Fibroblast of skin of left quadriceps (primary cell): ENCODE measurements at places on chromosomes 11 and 22.

- DNase-seq = no peak
Observed at GRCh38 chr11:50178737-50179136, 146.1 kb downstream of the OR4C45 start.

GRCh38 chr11:122131126-122131525 is 15.1 kb upstream of the BLID start:
- no peak for DNase-seq

- DNase-seq = no peak
Observed at GRCh38 chr11:95418916-95419315, 187.9 kb upstream of the SESN3 start.

DNA sequence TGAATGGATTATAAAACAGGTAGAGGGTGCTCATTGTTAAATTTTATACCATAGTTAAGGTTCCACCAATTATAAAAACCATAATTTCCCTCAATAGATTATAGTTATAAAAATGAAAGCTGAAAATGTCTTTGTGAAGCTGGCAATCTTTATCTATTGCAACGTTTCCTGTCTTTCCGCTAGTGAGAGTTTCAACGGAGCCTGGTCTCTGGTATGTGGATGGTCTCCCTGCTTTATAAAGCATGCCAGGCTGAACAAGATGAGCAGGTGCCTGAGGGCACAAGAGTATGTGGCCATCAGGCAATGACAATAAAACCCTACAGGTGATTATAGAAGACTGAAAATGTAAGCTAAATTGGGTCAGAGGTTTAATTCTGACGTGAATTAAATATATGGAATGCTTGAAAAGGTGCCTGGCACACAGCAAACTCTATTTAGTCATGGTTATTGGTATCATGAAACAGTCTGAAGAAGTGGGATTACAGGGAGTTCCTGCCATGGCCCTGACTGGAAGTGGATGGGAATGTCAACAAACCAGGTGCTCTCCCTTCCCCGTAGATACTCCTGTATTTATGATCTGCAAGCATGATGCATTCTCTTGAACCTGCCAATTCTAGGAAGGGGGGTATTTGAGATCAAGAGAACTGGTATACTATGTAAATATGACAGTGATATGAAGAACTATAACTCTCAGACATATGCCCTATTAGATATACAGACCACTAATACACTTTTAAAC is 115.7 kb downstream of the ENTHD1 start:
- no peak for DNase-seq

DNA sequence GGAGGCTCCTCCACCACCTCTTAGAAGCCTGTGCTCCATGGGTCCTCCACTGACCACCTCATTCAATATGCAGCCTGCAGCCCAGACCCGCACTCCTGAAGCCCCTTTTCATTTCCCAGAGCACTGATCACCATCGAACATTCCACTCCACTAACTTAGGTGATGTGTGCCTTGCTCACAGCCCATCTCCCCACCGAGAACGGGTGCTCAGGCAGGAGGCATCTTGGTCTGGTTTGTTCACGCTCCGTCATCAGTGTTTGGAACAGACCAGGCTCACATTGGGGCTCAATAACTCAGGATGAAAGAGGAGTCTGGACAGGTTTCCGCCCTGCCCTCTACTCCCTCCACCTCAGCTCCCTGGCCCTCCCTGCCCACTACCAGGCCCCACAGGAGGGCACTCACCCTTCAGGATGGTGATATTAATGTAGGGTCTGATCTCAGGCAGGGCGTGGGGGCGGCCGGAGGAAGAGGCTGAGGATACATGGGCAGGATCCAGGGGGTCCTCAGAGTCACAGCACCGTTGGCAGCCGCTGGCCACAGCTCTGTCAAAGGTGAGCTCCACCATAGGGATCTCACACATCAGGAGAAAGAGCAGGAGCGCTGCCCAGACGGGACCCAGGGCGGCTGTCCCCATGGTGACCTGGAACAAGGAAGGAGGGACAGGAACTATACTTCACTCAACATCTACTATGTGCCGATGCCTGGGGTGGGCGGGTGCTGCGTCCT is 3.1 kb downstream of the C1QTNF6 start:
- no peak for DNase-seq

- DNase-seq = no peak
Observed at GRCh38 chr11:69745201-69745600, 29.9 kb downstream of the FGF4 start.

DNA sequence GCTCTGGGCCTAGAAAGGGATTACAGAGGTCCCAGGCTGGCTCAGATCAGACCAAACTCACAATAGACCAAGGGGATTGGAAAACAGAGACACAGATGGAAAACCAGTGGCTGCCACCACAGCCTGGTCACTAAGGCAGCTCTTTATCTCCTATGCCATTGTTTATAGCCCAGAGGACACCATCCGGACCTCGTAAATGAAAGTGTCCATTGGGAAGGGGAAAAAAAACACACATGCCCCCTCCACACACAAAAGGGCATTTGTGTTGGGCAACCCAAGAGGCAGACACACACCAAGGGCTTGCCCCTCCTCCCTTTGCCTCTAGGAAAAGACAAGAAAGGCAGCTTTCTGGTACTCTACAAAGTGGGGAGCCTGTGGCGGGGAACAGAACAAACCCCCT is 85.9 kb downstream of the GAB2 start:
- no peak for DNase-seq

GRCh38 chr22:31619611-31620300 is 42.3 kb downstream of the PISD start:
- no peak for DNase-seq

DNA sequence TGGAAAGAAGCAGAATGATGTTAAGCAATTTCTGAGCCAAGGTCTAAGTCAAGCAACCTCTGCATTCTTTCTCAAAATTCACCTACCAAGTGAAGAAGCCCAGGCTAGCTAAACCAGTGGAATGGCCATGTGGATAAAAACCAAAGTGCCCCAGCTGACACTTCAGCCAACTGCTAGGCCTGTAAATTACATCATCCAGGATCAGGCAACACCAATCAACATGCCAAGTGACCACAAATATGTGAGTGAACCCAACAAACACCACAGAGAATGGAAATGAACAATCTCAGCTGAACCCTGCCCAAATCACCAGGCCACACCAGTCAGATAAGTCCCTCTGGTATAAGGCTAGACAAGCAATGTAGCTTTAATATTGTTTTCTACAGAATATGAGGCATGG is 25.1 kb upstream of the FJX1 start:
- DNase-seq = peak; percentile 75

GRCh38 chr11:101617735-101618332 is 34.0 kb upstream of the TRPC6 start:
- peak; percentile 5 for DNase-seq

DNA sequence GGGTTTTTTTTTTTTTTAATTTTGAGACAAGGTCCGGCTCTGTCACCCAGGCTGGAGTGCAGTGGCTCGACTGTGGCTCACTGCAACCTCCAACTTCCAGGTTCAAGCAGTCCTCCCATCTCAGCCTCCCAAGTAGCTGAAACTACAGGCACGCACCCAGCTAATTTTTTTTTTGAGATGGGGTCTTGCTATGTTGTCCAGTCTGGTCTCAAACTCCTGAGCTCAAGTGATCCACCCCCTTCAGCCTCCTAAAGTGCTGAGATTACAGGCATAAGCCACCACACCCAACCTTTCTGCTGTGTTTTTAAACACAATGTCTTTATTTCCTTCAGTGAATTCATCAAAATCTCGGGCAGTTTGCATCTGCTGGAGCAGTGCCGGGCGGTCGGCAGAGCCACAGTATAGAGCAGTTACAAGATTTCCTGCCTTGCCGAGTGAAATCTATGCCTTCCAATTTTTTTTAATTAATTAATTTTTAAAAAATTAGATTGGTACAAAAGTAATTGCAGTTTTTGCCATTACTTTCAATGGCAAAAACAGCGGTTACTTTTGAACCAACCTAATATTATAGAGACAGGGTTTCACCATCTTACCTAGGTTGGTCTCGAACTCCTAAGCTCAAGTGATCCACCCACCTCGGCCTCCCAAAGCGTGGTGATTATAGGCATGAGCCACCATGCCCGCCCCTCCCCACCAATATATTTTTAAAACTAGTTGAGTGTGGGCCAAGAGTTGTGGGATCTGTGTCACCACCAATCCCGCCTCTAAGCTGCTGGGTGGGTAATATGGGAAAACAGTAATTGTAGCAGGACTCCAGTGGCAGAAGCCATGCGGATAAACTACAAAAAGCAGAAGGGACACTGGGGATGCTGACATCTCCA is 2.7 kb upstream of the ACY3 start:
- DNase-seq = no peak

DNA sequence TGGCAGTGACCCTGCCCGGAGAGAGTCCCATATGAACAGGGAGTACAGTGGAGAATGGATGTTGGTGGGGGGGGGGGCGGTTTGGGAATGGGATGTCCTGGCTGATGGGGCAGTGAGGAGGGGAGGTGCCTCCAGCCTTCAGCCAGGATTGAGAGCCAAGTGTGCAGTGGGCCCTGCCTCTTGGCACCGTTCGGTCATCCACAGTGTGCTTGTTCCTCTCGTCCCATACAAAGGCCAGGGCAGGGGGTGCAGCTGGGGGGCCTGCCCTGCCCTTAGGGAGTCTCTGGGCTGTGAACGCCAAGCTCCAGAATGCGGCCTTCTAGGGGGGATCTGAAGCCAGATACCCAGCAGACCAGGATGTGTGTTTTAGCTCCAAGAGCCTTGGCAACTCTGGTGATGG is 34.0 kb downstream of the KCNC1 start:
- DNase-seq = no peak

- DNase-seq = no peak
Observed at GRCh38 chr11:129705933-129706332, 109.7 kb upstream of the TMEM45B start.

DNA sequence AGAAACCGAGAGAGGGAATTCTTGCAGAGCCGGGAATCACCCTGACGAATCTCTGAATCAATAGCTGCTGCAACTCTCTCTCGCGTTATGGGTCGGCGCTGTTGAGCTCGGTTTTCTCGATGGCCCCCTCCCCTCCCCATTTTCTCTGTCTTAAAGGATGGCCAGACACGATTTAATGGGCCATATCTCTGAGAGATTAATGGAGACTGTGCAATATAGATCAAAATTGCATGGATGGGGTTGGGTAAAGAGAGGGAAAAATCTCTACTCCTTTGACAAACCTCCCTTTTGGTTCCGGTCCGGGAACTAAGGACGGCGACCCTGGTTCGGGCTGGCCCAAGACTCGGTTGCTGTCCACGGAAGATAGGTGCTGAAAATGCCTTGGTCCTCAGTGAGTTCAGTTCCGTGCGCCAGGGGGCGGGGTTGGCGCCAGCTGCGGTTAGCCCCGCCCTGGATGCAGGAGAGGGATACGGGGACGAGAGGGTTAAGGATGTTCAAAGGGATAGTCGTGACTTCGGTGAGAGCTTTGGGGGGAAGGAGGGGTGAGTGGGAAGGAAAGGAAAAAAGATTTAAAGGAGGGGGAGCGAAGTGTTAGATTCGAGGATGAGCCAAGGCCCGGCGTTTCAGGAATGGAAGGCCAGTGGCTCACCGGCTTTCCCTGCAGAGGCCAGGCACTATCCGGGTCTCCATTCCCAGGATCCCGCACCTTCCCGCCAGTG is 103.6 kb upstream of the HSD17B12 start:
- DNase-seq = no peak

- no peak for DNase-seq
Observed at GRCh38 chr11:132549561-132549960, 982.7 kb downstream of the OPCML start.

DNA sequence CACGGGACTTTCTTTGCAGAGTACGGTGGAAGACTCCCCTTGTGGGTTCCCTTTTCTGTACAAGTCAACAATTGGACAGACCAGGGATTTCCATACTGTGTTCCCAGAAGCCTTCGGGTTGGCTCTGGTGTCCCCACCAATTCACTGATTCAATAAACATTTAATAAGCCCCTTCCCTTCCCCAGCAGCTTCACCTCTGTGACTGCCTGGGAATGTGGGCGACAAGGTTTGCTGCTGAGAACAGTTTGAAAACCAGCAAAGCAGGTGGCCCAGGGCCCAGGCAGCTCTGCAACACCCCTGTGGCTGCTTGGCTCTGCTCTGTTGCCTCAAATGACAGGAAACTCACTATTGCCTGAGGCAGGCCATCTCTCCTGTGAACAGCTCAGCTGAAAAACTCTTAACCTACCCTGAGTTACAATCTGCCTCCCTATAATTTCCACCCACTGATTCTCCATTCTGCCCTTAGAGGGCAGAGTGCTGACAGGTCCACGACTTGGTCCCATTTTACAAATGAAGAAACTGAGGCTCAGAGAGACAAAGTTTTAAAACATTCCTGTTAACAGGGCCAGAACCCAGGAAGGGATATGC is 10.4 kb downstream of the ADORA2A start:
- DNase-seq = no peak

DNA sequence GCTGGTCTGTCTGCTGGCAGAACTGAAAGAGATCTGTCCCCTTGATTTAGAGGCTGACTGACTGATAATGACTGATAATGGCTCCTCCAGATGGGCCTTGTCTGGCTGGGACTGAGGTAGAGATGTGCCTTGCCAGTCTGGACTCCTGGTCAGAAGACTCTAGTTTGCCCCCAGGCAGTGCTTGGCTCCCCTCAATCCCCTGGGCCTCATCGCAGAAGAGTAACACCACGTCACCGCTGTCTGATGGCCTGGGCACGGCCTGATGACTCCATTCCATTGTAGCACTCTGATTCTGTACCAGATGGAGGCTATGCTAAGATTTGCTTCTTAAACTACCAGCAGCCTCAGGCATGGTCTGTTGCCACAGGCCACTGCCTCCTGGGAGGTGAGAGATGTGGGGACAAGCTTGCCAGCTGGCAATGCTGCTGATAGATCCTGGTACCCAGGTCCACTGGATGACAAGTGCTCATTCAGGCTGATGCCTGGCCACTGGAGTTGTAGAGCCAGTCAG is 19.1 kb downstream of the CYB5R2 start:
- DNase-seq = no peak

DNA sequence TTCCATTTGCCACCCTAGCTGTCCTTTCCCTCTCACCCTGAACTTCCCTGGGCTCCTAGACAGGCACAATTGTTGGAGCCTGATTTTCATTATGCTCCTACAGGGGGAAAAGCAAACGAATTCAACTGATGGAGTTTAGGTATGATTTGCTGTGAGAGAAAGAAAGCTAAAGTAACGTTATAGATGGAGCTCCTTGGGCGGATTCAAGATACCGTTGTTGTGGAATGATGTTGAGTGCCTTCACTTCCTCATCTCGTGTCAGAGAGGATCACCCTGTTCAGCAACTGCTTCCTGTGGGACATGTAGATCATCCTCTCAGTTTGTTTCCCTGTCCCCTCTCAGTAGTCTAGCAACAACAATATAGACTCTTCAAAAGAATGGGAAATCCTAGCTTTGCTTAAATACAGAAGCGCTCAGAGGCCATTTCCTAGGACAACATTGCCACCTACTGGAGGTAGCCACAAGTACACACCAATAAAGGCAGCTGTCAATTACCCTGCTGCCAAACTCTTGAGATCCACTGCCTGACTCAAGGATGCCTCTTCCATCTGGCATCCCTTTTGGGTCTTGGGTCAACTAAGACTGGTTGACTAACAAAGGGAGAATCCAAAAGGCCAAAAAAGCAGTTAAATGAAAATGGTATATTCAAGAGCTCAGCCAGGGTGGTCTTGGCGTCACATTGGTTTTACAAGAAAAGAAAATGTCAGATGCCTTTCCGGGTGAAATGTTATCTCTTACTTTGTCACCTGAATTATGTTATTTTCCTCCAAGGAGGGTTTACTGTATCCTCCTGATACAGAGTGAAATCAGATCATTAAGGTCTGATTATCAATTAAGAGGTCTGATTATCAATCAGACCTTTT is 13.5 kb upstream of the DTX4 start:
- DNase-seq = no peak

GRCh38 chr11:66052664-66052982 is 459 bp downstream of the SF3B2 start:
- no peak for DNase-seq

- no peak for DNase-seq
Observed at GRCh38 chr22:46193898-46194310, 43.6 kb downstream of the PPARA start.

- DNase-seq = peak; percentile 34
Observed at GRCh38 chr11:47161134-47161854, 15.4 kb downstream of the ARFGAP2 start.
